ENCODE measurements at places on chromosomes 6 and 20.
A peak's percentile ranks its signal among the peaks of the same experiment; 100 is the strongest.

- DNase-seq: no peak
Measured at GRCh38 chr20:16451001-16451400, 122.2 kb downstream of the KIF16B start.

GRCh38 chr6:95959261-95959660, 56.5 kb upstream of the FUT9 start:
- no peak for DNase-seq

DNA sequence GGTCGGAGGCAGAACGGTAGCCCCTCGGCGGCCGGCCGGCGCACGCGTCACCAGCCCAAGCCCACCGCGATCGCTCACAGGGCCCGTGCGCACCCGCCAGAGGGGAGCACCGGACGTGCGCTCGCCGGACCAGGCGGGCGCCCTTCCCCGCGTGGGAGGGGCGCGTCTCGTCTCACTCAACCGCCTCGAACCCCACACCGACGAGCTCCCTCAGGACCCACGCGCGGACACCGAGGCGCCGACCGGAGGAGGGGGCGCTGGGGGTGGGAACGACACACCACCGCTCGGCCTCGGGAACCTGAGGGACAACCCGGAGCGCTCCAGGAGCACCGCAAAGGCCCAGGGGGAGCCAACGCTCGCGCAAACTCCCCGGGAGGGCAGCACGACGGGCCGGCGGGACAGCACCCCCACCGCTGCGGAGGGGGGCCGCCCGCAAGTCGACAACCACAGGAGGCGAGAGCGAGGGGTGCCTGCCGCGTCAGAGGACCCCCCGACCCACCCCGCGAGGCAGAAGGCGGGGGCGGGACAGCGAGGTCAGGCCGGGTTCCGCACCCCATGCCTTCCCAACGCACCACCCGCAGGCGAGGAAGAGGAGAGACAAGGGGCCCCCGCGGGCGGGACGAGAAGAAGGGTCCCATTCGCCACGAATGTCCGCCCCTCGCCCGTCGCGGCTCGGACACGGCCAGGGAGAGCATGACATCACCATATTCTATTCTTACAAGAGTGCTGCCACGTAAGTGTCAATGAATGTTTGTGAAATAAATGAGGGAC, 512.7 kb upstream of the ZNF337 start:
- DNase-seq: peak; percentile 5

- no peak for DNase-seq
Measured at GRCh38 chr6:107173779-107174178, 58.5 kb upstream of the BEND3 start.

- DNase-seq: no peak
Measured at GRCh38 chr6:108134213-108134970, 31.4 kb upstream of the NR2E1 start.

- no peak for DNase-seq
Measured at GRCh38 chr6:48814957-48815356, 648.1 kb downstream of the MMUT start.

GRCh38 chr20:36116807-36117441, 37.6 kb upstream of the EPB41L1 start:
- DNase-seq: no peak

DNA sequence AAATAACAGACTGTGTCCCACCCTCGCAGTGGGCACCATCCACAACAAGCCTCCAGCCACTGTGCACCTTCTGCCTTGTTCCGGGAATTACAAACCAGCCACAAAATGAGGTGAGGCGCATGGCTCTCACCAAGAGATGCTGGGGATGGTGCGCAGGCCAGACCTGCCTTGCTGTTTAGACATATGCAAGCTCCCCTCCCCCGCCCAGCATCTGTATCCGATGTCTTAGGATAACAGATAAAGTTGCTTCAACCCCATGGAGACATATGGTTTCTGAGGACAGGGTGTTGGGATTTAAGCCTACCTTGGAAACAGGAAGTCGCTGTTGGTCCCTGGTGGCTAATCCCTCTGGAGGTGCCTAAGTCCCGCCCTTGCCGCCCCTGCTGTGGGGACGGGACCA, 50.4 kb upstream of the MPC1 start:
- no peak for DNase-seq

GRCh38 chr6:22008248-22008836, 288.5 kb downstream of the PRL start:
- DNase-seq: no peak

GRCh38 chr6:55046869-55047422, 127.4 kb upstream of the HCRTR2 start:
- no peak for DNase-seq

DNA sequence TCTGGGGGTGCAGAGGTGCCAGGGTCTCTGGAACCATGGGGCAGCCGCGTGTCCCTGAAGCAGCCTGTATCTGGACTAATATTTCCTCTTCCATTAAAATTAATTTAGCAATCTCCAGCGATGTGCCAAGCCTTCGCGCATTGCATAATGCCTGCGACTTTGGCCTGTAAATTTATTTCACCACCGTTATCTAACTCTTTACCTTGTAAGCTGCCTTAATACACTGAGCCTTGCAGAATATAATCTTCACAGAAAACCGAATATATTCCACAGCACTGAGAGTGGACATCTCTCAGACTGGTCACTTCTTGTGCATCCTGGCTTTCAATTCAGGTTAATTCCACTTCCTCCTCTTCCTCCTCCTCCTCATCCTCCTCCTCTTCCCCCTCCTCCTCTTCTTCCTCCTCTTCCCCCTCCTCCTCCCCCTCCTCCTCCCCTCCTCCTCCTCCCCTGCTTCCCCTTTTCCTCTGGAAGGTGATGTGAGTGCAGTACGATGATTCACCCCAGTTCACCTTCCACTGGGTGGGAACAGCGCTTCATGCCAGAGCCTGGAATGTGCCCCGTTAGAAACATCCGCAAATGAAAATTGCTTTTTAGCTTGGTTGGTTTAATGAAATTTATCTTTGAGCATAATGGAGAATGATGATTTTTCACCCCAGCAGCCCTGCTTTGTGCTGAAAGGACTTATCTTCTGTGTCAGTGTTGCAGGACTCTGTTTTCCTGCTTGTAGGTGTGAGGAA, 101.4 kb downstream of the CDH4 start:
- no peak for DNase-seq

DNA sequence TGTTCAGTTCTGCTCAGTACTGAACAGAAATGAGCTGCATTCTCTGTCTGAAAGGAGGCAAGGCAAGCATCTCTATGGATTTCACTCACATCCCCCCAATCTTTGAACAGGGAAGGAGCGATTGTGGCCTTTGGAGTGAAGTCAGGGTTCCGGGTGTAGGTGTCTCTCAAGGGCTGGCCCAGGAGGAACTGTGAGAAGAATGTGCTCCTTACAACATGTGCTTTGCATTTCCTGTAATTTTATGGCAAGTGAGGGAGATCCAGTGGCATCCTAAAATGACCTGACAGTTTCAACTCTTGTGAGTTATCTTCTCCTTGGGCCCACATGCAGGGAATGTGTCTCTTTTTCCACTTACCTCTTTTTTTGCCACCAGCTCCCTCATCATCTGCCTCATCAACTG, 63.0 kb upstream of the RIN2 start:
- no peak for DNase-seq

- no peak for DNase-seq
Measured at GRCh38 chr6:1962201-1962600, 283.2 kb downstream of the GMDS start.

GRCh38 chr6:111564482-111564945, 41.2 kb downstream of the TRAF3IP2 start:
- peak; percentile 20 for DNase-seq

- no peak for DNase-seq
Measured at GRCh38 chr20:41141153-41141815, 3.9 kb downstream of the PLCG1 start.

GRCh38 chr6:38524436-38525145, 115.1 kb downstream of the BTBD9 start:
- DNase-seq: no peak

All from activated T-cell treated with anti-CD3 and anti-CD28 coated beads for 48 hours (primary cell).